ENCODE measurements at places on chromosomes 13 and 19. TPM values are rescaled to one million over a fixed set of nuclear protein-coding genes. Genes with fewer than 3 reads are reported as not detected.

The SHISA2 gene
- 5.8 TPM for total RNA-seq

The ZNF729 gene
- not detected for total RNA-seq

The ZNF98 gene
- not detected for total RNA-seq

The PABPC3 gene
- 0.07 TPM for total RNA-seq

The SIGLEC8 gene
- 0.65 TPM for total RNA-seq

The ZNRF4 gene
- not detected for total RNA-seq

The ZNF844 gene
- total RNA-seq, result 14.5 TPM

The CGB5 gene
- not detected for total RNA-seq

The MTUS2 gene
- 0.13 TPM for total RNA-seq

The ZNF534 gene
- total RNA-seq, result 0.19 TPM

The ITGBL1 gene
- 21.5 TPM for total RNA-seq

The OLFM2 gene
- total RNA-seq, result 94.8 TPM
